ENCODE measurements at places on chromosomes 7 and 10.

- DNase-seq, result peak; percentile 43
Measured at GRCh38 chr7:15684871-15685270, 1.6 kb downstream of the MEOX2 start.

- DNase-seq, result no peak
Measured at GRCh38 chr10:59265141-59265540, 88.7 kb downstream of the PHYHIPL start.

DNA sequence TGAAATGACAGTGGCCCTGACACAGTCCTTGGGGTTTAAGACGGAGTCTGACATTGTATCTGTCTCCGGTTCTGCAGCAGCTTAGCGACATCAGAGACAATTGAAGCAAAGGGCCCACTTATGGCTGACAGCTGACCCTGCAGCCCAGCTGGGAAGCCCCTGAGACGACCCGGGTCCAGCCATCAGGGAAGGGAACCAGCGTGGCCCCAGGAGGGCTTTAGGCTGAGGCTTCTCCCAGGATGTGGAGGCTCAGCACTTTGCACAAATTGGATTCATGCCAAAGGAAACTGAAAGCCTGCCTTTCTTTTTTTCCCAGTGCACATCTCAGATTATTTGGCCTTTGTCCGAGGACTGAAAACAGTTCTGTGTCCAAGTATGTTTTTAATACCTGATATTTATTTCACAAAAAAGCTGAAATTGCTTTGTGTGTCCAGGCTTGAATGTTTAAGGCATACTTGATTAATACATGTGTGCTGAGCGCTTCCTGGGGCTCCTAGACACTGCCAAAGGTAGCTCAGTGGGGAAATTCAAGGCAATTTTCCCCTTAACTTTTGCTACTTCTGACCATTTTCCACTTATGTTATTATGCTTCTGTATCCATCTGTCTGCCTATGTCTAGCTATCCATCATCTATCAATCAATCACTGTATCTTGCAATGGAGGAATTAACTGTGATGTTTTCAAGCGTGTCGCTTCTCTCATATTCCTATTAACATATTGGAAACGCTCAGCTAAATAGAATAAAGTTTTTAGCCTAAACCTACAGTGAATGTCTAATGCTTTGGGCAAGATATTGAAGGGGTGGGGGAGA, 34.8 kb downstream of the KLF6 start:
- DNase-seq, result no peak

DNA sequence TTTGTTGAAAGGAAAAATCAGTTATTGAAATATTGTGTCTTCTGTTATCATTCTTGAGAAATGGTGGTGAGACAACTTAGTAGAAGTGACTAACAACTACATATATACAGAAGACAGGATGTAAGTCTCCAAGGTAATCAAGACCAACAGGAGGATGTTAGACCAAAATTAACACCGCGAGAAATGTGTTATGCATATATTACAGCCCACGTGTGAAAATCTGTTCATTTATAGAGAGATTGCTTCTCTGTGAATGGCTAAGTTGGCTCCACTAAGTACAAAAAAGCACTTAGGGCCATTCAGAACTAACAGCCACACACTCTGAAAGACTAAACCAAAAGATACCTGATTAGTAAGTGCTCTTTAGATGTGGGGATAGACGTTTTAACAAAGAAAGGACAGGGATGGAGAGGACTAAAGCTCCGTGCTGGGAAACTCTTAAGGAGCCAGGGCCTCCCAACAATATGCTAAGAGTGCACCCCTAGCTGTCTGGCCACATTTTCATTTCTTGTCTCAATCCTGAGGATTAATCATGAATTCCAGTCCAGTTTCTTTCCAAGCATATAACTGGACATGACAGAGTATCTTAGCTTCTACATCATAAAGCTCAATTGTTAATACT, 26.5 kb downstream of the HDAC9 start:
- DNase-seq, result no peak

DNA sequence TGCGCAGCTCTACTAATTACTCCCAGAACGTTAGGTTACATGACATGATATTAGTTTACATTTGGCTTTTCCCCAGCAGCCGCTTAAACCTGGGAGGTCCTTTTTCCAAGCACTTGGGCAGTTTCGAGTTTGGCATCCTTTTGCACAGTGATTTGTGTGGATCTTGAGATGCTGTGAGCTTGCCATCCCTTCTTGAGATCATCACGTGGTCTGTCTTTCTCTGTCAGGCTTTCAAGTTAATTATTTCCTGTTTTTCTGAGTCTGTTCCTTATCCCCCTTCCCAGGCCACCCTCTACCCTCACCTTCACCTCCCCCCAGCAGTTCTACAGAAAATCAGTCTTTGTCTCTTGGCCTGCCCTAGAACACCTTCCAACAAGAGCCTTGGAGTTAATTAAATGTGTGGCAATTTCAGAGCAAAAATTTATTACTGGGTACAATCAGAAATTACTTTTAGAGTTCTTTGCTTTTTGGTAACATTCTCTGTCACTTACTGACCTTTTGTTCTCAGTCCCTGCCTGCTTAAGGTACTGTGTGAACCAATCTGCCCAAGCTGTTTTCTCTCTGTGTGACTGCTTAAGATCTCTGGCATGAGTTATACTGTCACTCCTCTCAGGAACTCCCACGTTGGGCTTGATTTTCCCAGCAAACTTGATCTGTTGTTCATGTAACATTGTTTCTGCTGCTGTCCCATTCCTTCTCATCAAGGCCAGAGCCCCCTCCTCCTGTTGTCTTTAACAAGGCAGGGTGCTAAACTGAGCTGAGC, 3.1 kb upstream of the SLF2 start:
- no peak for DNase-seq

DNA sequence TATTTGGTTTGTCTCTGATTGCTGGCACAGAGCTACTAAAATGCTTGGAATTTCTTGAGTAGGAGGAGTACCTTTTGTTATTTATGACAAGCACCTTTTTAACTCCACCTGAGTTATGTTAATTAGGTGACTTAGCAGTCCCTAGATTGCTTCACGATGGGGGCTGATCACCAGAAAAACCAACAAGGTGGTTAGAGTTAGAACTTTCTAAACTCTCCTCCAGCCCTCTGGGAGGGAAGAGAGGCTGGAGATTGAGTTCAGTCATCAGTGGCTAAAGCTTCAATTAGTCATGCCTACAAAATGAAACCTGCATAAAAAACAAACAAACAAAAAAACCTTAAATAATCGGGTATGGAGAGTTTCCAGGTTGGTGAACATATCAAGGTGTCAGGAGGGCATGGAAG, 23.6 kb upstream of the ING3 start:
- DNase-seq, result no peak

DNA sequence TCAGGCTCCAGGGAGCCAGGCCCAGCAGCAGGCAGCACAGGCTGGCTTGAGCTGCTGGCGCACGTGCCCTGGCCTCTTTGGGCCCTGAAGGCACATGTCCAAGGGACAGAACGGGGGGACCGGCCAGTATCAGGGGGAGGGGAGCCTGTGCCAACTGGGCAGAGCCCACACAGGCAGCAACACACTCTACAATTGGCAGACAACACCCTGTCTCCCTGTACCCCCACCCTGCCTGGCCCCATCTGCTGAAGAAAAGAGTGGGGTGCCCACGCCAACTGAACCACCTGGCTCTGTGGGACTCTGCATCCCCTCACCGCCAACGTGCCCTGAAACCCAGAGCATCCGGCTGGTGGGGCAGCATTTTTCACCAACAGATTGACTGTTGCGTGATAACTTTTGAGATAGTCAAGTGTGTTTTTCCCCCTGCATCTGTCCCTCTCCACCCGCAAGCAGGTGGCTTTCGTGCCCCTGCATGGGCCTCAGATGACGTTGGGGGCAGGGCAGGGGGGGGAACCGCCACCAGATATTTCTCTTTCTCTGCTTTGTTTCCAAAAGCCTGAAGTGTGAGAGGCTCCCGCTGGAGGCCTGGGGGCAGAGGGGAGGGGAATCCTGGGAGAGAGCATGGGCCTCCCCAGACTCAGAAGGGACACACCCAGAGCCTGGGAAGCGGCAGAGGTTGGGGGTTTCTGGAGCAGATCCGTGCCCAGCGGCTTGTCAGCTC, 21.8 kb downstream of the SLIT1 start:
- no peak for DNase-seq

DNA sequence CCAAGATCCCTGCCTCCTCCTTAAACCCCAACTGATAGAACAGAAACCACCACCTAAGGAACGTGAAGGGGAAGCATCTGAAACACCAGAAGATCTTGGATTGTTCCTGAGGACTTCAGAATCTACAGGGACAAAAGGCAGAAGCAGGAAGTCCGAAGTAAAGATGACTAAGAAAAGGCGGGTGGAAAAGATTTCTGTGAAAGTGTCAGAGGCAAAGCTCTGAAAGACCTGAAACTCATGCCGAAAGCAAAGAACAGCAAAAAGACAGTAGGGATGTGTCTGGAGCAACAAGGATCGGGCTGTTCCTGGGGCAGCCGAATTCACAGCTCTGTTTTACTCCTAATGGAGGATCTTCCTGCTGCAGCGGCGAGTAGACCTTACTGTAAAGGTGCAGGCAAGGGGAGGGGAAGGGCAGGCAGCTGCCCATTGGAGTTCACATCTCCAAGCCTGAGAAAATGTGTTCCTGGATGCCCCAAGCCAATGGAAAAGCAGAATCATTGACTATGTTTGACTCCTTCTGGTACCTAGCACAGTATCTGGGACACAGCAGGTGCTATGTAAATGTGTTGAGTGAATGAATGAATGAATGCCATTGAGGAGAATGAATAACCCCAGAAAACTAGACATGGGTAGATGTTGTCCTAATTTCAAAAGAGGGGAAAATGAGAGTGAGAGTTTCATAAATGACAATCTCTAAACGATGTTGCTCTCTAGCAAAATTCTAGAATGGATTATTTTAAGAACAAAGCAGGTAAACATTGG, 40.4 kb downstream of the PDIA4 start:
- peak; percentile 60 for DNase-seq

DNA sequence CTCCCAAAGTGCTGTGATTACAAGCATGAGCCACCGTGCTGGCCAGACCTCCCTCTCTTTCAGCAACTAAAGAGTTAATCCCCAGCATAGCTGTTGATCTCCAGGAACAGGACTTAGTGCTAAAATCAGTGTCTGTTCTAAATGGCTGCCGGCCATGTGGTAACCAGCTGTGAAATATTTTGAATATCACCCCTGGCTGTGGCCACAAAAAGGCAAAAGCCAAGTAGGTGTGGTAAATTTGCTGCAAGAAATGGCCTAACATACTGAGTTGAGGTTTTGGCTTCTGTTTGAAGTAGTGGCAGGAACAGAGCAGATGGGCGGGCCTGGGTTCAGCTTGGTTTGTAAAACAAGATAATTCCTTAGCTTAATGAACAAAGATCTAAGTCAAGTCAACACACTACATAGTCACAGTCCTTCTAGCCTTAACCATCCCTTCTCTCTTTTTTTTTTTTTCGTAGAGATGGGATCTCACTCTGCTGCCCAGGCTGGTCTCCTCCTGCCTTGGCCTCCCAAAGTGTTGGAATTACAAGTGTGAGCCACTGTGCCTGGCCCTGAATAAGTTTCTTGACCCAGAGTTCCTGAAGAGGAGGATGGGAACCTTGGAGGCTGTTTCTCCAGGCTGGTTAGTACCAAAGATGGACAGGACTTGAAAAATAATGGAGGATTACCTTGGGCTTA, 22.7 kb upstream of the AGFG2 start:
- peak; percentile 64 for DNase-seq

DNA sequence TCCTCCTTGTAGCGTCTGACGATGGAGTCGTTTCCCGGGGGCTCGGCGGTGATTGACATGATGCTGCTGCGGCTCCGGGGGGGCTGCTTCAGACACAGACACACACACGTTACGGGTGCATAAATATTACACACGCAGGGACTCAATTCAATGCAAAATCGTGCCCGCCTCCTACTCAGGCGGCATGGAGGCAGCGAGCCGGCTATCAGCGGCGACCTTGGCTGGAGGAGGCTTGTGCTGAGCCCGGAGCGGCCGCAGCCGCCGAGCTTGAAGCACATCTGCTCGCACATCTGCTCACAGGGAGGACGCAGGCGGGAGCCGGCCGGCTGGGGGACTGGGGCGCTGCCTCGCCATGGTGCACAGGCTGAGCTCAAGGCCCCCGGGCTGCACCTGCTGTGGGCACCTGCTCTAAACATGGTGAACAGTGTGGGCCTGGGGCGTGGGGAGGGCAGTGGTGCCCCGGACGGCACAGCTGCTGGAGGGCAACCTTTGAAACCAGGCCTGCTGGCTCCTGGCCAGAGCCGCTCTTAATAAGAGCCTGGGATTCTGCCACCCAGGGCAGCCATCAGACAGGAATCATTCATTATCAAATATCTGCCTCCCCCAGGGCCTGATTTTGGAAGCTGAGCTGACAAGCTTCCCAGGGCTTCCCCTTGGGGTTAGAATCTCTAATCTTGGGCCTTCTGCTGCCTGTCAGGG, 84.7 kb upstream of the GNA12 start:
- DNase-seq, result peak; percentile 64

DNA sequence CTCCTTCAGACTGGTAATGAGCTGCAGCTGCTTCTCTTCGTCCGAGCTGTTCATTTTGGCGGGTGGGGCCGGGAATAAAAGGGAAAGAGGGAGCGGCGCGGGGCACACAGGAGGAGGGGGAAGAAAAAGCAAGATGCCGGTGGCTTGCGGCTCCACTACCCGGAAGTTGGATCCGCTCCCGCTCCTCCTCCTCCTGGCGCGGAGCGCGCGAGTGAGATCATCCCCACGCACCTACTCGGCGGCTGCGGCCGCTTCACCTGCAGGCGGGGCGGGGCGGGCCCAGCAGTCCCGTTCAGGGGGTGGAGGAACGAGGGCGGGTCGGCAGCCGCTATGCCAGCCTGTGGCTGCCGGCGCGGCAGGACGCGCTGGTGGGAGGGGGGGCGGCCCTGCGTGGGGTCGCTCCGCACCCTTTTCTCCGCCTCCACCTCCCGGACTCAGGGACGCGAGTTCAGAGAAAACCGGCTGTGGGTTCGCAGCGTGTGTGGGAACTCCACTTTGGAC, at the start of gene SHTN1:
SHTN1 (minus strand) TSS at position 162 of the 501 bp plus-strand sequence; CDS start at position 54, 108 bp downstream.
- DNase-seq, result peak; percentile 94

DNA sequence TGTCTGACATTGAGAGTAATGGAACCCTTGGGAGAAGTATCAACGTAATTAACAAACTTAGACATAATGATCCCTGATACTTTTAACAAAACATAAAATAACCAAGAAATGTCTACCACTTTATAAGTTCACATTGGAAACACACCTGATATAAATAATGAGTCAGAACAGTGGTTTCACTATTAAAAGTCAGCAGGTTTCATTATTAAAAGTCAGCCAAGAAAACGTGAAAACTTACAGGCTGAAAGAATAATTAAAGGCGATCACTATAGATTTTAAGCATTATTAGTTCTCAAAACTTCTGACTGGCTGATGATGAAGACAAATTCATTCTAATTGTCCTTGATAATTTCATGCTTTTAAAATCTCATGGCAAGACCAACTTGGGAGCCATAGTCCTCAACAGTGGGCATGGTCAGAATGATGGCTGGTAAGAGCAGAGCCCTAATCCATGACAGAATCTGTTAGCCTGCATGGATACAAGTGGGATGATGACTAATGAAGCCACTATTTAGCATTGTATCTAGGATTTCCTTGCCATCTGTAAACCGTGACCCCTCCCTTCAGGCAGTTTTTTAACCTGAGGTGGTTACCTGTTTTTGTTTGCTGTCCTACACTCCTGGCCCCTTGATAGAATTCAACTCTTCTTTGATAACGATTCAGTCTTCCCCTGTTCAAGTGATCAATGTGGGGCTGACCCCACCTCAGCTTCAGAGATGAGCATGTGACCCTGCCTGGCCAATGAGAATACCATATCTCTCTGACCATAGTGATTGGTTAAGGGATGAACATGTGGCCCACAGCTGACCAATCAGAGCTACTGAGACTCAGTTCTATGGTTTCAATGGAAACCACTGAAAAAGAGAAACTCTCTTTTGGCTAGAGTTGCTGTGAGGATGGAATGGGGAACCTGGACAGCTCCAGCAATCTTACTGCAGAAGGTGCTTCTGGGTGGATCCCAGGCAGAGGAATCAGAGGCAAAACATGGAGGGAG, 151.0 kb downstream of the PLPP4 start:
- DNase-seq, result no peak

GRCh38 chr7:93981480-93981874, 22.7 kb downstream of the BET1 start:
- no peak for DNase-seq
